Activated naive CD4-positive, alpha-beta T cell treated with Interleukin-2 at 50 U/mL for 16 hours (primary cell): ENCODE measurements at places on chromosomes 5 and 9.

GRCh38 chr9:10804486-10804885 lies 191.7 kb upstream of the PTPRD start:
- DNase-seq = no peak

DNA sequence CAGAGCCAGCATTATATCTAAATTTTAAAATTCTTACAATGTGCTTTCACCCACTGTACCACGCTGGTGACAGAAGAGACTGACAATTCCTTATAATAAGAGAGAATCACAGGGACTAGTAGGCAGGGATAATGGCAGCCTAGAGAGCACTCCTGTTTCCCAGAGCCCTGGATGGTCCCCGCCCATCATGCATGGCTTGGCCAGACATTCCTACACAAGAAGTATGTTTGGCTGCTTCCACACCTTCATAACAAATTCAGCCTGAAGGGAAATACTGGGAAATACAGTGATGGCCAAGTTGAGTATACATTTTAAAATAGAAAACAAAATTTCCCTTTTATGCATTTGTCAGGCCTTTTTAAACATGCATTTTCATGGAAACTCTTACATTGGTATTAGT lies 193.5 kb upstream of the ELL2 start:
- no peak for DNase-seq

DNA sequence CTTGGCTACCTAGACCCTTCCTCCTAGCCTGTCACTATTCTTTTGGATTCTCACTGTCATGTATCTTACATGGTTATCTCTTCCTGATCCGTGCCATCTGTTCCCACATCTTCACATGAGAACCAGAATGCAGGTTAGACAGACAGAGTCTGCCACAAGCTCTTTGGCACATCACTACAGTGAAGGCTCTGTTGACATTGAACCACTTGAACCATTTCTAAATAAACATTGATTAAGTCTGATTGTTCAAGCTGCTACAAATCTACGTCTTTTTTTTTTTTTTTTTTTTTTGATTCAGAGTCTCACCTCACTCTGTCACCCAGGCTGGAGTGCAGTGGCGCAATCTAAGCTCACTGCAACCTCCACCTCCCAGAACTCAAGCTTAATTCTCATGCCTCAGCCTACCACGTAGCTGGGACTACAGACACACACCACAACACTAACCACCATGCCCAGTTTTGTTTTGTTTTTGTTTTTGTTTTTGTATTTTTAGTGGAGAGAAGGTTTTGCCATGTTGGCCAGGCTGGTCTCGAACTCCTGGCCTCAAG lies 85.1 kb upstream of the LRRTM2 start:
- no peak for DNase-seq

DNA sequence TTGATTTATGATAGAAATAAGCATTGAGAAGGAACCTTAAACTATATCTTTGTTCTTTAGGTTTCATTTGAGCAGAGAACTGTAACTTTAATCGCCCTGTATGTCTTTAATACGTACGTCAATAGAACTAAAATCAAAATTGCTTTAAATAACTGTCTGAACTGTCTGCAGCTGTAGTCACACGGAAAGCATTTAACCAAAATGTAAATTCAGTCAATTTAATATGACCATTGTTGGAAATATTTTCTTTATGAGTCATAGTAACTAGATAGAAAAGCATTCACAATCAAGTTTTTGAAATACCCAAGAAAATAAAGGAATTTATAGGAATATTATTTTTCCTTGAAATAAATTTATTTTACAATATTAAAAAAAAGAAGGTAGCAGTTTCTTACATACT lies 157.1 kb upstream of the CDH6 start:
- no peak for DNase-seq

- DNase-seq = no peak
These were observed 129.6 kb downstream of the KCNIP1 start for GRCh38 chr5:170633235-170634081.

- no peak for DNase-seq
These were observed 64.5 kb downstream of the ARSB start for GRCh38 chr5:78920604-78921003.

DNA sequence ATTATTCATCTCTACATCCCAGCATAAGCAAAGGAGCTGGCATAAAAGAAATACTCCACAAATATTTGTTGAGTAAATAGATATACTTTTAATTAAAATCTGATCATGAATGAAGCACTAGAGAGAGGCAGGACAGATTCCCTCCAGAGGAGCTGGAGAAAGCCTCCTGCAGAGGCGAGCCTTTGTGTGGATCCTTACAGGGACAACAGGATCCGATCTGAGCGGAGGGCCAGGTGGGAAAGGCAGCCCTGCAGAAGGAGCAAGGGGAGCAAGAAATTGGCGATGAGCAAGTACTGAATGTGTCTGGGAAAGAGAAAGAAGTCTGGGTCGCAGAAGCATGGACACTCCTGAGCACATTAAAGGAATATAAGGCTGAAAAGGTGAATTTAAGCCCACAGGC lies 69.4 kb downstream of the EBF1 start:
- no peak for DNase-seq

DNA sequence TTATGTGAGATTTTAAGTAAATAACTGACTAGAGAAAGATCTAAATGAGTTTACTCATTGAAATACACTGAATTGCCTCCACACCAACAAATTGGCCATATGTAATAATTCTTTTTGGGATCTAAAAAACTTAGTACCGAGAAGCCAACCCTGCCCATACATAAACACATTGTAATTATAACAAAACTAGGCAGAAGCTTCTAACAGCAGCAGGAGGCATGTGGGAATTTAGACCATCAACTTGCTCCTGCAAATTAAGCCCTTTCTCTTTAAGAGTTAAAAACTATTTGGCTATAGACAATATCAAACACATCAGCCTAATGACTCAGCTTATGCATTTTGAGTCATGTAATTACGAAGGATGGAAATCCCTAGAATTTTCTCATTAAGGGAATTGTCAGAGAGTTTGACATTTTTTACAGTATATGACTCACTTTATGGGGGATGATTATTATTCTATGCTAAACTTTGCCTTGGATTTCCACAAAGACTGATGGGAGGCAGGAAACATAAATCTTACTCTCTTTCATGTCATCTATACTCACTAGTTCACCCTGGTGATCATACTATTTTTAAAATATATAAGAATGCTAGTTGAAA lies 1.0 kb downstream of the IL7R start:
- DNase-seq = no peak

- no peak for DNase-seq
These were observed 85.7 kb upstream of the RNF38 start for GRCh38 chr9:36485647-36486328.

DNA sequence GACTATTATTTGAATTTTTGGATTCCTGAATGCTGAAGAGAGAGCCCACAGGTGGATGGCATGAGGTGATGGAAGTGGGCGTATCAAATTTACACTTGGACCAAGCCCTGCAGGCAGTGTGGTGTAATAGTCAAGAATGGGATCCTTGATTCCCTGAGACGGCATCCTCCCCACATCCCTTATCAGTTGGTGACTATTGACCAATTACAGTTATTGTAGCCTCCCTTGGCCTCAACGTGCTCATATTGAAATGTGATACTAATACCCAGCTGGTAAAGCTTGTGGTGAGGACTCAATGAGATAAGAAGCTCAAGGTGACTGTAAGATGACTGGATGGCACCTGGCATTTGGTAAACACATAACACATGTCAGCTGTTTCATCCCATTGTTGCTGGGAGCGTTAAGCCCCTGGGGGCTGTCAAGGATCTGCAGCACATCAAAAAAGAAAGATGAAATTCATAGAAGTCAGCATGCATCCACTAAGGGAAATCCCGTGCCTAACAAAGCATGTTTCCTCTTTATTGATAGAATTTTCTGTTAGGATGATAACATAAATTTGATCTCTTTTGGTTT lies 65.6 kb upstream of the IRX2 start:
- no peak for DNase-seq

DNA sequence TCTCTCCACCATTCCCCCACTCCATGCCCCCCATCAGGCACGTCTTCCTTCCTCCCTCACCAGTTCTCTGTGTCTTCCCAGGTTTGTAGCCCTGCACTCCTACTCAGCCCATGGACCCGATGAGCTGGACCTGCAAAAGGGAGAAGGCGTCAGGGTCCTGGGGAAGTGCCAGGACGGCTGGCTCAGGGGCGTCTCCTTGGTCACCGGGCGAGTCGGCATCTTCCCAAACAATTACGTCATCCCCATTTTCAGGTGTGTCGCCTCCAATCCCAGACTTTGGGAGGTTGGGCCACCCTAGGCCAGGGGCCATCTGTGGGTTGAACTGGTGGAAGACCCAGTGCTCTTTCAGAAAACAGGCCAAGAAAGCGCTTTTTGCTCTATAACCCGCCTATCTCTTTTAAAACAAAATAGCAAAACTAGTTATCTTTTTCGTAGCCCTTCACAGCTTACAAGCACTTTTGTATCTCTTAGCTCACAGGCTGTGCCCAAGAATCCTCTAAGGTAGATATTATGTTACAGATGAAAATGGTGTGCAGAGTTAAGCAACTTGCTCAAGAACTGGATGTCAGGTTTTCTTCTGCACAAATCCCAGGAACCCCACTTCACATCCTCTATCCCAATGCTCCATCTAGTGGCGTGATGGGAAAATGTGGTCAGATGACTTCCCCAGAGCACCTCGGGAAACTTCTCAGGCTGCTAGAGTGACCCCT lies 56.2 kb downstream of the PLAC8L1 start:
- no peak for DNase-seq

GRCh38 chr5:169088028-169088725 lies 212.8 kb downstream of the SLIT3 start:
- DNase-seq = no peak

DNA sequence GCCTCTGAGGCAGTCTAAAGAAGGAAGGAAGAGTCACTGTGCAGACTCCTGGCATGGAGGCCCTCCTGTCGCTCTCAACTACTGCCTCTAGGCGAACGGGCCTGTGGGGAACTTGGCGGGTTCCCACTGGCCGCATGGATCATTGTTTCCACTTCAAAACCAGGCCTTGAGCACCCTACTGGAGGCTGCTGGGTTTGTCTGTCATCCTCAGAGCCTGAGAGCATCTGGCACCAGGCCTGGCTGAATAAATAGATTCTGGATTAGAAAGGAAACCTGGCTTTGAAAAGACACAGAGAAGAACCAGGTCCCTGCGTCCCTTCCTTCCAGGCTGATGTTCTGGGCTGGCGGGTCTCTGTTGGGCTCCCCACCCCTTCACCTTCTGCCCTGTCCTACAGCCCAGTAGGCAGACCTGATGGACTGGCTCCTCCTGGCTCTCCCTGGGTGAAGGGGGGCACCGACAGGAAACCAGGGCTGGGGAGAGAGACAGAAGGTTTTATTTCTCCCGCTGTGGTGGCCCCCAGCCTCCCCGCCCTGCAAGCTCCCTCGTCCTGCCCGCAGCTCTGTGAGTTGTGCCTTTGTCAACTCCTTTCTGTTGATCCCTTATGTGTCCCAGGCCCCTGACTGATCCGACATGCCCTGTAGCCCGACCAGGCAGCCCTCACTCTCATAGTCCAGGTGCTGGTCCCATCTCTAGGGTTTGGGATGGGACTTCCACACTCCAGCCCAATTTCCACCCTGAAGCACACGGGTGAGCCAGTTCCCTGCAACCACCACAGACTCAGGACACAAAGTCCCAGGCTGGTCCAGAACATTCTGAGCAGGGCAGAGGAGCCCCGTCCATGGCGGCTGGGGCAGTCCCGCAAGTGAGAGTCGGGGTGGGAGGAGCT lies 50.1 kb downstream of the ADAMTS2 start:
- no peak for DNase-seq

- DNase-seq = no peak
These were observed 11.3 kb downstream of the GALNT12 start for GRCh38 chr9:98818764-98819163.

- no peak for DNase-seq
These were observed 10.3 kb downstream of the MYORG start for GRCh38 chr9:34366365-34366764.

DNA sequence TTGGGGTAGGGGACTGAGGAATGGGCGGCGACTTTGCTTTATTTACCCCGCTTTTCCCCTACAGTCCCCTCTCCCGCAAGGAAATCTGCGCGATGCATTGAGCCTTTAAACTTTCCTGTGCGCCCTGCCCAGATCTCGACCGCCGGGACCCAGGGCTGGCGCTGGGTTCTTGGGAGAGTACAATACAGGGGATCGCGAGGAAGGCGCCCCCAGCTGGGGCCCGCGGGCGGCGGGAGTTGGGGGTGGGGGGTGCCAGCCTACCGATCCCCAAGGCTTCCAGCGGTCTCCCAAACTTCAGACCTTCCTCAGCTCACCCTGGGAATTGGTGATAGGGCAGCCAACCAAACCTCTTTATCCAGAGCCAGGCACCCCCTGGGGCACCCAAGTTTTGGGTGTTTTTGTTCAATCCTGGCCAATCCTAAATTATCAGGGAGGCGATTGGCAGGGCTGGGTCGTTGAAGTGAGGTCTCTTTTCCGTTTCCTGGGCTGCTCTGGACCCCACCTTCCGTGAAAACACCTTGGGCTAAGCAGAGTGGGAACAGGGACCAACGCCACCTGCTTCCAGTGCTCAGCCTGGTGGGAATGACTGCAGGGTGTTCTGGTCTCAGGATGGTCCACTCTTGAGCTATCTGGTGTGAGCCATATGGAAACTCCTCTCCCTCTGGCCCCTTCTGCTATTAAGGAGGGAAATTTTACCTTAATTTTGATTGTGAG lies 51.4 kb upstream of the DAB2IP start:
- DNase-seq = no peak

- DNase-seq = no peak
These were observed 16.0 kb upstream of the CLPTM1L start for GRCh38 chr5:1360861-1361260.

DNA sequence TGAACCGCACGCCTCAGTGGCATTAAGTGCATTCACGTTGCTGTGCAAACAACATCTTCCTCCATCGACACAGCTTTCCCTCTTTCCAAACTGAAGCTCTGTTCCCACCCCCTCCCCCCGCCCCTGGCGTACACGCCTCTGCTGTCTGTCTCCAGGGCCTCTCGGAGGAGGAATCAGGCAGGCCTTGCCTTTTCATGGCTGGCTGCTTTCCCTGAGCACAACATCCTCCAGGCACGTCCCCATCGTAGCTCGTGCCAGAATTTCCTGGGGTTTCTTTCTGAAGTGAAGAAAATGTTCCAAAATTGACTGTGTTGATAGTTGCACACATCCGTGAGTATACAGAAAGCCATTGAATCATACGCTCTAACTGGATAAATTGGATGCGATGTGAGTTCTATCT lies 22.3 kb upstream of the TMEM250 start:
- DNase-seq = no peak

DNA sequence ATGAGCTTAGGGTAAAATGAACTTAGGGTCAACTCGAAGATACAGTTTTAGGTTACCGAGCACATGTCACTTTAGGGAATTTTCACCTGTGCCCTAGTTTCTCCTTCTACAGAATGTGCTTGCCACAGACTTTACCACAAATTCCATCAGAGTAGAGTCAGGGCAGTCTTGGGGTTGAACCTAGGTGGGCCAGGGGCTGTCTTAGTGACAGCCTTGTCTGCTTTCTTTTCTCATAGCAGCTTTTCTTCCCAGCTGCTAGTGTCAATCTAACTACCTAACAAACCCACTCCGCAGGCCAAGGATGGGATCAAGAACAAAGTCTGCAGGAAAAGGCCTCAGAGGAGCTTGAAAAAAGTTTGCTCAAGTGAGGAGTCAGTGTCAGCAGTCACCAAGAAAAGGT lies 458.1 kb upstream of the CDH18 start:
- no peak for DNase-seq
